ENCODE measurements at places on chromosomes 7 and 10.

DNA sequence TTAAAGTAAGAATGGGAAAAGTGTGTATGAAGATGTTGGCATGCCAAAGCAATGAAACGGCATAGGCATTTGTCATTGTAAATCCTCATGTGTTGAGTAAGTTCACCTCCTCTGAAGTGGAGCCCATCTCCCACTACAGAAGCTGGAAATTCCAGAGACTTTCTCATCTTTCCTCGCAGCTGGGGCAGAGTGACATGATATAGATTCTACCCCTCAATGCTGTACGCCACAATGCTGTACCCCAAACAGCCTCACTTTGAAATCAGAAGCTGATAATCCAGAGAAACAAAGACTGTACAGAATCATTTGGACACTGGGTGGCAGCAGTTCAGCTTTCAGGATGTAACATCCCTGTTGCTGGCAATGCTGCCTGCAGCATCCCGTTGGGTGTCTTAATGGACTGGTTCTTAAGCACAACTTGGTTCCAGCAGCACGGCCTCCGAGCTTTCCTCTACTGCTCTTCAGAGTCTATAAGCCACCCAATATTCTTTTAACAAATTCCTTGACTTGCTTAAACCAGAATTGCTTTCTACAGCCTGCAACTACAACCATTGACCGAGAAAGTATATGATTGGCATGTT is 18.8 kb downstream of the ZC3HAV1L start:
- peak; percentile 51 for DNase-seq

DNA sequence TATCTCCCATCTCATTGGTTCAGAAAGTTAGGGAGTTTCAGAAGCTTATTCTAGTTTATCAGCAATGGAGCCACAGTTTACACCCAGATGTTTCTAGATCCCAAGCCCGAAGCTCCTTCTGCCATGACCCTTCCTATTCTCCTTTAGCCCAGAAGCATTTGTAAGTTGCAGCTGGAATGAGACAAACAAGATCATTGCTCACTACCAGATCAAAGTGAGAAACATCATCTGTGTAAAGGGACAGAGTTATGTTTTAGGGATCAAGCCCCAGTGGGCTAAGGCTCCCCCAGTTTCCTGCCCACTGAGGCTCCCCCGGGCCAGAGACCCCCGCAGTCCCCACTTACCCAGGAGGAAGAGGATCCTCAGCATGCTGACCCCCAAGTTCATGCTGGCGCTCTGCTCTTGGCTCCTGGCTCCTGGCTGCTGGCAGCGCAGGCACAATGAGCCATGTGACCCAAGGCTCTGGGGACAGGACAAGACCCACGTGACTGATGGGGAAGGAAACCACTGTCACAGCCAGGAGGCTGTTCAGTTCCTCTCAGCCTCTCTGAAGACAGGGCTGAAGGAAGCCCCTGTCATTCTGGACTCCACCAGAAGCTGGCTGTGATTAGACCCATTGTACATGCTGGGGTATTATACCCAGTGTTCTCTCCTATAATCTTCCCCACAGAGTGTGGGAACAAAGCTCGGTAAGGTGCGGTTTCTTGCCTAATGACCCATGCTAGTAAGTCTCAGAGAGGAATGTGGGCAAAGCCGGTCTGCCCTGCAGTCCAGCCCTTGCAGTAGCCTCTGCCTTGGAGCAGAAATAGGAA is at the start of gene TMEM273:
TSS of gene TMEM273 (minus strand) at position 442 of the 812 bp plus-strand sequence. CDS start at position 387, 55 bp downstream.
- no peak for DNase-seq

GRCh38 chr7:5472432-5473315 is 49.0 kb upstream of the TNRC18 start:
- no peak for DNase-seq

GRCh38 chr7:122791959-122792545 is 89.3 kb upstream of the RNF148 start:
- no peak for DNase-seq

DNA sequence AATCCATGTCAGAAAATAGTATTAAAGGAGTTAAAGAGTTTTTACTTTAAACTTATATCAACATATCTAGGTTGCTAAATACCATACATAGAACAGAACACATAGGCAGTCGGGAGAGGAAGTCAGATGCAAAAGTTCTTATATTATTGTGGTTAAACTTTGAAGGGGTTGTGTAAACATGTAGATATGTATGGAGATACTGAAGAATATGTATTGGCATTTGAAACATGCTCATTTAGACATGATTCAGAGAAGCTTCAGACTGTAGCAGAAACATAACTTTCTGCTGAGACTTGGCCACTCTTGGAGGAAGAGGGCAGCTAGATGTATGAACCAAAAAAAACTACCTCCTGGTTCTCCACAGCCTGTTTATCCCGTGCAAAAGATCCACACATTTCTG is 103.5 kb upstream of the FERD3L start:
- no peak for DNase-seq

GRCh38 chr10:792083-792791 is 102.8 kb upstream of the DIP2C start:
- no peak for DNase-seq

DNA sequence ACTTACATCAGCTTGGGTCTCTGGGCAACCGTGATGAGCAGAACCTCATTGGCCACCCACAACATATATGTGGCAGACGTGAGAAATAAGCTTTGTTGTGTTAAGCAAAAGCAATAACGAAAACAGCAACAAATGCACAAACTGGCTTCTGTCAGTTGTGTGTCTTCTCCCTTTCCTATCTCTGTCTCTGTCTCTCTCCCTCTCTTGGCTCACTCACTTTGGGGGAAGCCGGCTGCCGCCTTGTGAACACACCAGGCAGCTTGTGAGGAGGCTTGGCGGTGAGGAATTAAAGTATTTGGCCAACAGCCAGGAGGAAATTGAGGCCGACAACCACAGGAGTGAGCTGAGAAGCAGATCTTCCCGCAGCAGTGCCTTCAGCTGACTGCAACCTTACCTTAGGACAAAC is 21.9 kb upstream of the CDCA7L start:
- no peak for DNase-seq

- no peak for DNase-seq
Measured at GRCh38 chr7:49669285-49669684, 104.2 kb upstream of the VWC2 start.

- DNase-seq, result no peak
Measured at GRCh38 chr7:47498229-47499056, 83.5 kb downstream of the TNS3 start.

DNA sequence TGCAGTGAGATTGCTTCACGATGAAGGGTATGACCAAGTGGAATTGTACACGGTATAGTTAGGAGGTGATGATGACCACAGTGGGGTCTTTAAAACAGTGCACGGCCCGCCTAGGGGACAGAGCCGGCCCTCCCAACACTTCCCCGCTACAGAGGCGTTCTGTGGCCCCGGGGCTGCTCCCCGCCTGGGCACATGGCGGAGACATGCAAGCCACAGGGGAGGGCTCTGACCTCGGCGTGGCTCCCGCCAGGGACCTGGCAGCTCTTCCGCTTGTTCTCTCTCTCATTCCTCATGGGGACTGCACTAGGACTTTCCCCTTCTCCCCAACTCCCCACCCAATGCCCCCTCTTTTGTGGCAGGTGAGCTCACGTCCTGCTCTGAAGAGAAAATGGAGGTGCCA is 393.8 kb downstream of the DNAJB6 start:
- DNase-seq, result no peak

GRCh38 chr7:47508389-47509380 is 73.2 kb downstream of the TNS3 start:
- DNase-seq, result no peak

- DNase-seq, result no peak
Measured at GRCh38 chr7:1566687-1567048, 3.2 kb downstream of the PSMG3 start.

DNA sequence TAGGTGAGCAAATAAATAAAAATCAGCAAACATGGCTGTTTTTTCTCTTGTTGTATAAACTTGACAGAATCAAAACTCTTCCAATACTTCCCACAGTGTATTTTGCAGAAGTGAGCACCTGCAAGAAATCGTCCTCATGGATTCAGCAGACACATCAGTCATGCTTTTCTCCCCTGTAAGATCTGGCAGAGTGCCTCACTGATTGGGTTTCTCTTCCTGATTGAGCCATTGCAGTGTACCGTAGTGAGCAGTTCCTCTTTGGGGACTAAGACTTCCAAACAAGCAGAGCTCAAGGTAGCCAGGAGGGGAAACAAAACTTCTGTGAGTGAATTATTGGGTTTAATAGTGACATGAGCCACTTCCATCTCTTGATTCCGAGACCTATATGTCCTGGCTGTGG is 2.2 kb upstream of the CCDC3 start:
- DNase-seq, result no peak

DNA sequence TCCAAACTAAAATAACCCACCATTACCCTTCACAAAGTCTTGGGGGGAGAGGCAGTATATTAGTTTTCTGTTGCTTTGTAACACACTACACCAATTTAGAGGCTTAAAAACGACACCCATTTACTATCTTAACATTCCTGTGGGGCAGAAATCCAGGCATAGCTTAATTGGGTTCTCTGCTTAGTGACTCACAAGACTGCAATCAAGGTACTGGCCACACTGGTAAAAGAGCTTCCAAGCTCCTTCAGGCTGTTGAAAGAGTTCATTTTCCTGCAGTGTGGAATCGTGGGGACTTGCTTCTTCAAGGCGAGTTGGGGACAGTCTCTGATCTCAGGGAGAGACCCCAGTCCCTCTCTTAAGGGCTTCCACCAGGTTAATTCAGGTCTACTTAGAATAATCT is 139.1 kb downstream of the XPNPEP1 start:
- no peak for DNase-seq

- DNase-seq, result no peak
Measured at GRCh38 chr7:37277513-37277912, 171.2 kb downstream of the ELMO1 start.

- no peak for DNase-seq
Measured at GRCh38 chr10:74383642-74384041, 232.6 kb downstream of the ADK start.

DNA sequence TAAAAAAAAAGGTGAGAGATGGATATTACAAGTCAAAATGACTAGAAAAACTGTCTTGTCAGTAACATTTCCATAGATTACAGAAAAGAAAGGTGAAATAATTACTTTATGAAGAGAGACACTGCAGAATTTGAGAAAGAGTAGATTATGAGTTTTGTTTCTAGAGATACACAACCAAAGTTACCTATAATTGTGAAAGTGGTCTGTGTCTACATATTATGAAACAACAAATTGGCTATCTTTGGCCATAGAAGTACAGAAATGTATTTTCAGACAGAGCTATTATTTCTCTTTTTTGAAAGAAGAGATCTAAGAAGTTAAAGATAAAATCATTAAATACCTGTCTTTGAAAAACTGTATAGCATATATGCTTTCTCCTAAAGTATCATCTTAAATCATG is 30.1 kb downstream of the KCND2 start:
- DNase-seq, result no peak

- DNase-seq, result no peak
Measured at GRCh38 chr7:159102681-159103381, 41.8 kb downstream of the VIPR2 start.

DNA sequence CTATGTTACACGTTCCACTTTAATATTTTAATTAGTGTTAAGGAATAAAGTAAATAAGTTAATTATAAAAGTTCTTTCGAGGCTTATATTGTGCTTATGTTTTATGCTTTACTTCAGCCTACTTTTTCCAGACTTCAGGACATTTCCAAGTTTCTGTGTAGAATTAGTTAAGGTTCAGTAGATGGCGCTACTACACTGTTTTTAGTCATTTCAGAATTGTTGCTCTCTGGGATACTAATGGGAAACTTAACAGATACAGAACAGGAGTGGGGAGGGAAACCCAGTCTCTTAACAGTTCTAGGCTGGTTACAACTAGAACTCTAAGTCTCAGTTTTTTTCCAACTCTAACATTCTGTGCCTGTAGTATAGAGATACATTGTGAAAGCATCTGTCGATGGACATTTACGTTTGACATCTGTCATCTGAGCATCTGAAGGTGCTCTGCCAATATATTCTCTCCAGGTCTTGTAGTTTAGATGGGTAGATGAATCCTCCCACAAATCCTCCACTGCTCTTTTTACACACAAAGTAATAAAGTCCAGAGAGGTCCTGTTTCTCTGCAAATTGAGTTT is 56.8 kb upstream of the FAM171A1 start:
- DNase-seq, result no peak
